ENCODE measurements at places on chromosomes 1 and 21. TPM values are rescaled to one million over a fixed set of nuclear protein-coding genes. Genes with fewer than 3 reads are reported as not detected.

The ABCG1 gene
- 22.2 TPM for total RNA-seq

The C1orf94 gene
- not detected for total RNA-seq

The OR2T27 gene
- total RNA-seq, result not detected

The IGSF9 gene
- not detected for total RNA-seq

GRCh38 chr1:11062965-11063401, 3.2 kb upstream of the SRM start:
- peak; percentile 72 for DNase-seq

DNA sequence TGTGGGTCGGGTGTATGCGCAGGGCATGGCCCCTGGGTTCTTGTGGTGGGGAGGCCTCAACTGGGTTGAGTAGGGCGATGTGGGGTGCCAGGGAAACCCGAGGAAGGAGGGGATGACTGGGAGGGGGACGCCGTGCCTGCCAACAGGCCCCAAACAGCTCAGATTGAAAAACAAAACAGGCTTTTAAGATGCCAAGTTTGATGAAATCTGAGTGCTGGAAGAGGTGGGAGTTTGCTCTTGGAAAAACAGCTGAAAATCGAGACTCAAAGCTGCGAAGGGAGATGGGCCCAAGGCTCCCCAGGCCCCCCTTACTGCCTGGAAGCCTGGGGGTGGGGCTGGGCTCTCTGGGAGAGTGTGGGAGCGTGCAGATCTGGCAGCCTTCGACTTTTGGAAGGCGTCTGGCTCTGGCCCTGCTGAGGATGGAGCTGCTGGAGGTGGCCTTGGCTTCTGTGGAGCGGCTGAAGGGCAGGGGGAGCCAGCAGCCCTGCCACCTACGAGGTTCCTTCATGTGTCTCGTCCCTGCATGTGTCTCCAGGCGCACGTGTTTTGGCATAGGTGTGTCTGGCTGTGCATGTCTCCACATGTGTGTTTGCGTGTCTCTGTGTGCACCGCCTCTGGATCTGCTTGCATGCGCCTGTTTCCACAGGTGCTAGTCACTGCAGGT, 33.3 kb downstream of the PTPRF start:
- DNase-seq, result no peak

DNA sequence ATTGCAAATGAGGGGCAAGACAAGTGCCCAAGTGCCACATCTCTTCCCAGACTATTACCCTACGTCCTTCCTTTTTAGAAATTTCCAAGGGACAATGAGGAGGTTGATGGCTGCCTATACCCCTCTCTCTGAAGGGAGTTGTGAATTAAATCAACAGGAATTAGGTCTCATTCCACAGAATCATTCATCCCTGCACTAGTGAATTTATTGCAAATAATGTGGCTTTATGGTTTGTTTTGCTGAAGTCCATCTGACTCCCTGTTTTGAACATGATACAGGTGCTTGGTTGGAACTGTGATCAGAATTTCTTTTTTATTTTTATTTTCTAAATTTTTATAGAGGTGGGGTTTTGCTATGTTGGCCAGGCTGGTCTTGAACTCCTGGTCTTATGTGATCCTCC, 34.3 kb upstream of the THEM4 start:
- no peak for DNase-seq

DNA sequence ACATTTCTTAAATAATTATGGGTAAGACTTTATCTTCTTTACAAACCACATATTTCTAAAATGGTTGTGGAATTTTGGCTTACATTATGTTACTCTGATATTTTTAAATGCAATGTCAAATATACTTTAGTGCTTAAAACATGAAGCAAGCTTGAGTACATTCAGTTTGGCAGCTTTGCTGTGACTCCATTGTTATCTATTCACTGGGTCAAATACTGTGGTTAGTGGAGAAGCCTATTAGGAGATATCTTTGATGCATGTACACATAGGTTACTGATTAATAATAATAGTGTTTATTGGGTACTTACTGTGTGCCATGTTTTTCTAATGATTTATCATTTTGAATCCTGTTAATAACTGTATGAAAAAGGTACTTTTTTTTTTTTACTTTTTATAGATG, 520.4 kb upstream of the B3GALT2 start:
- DNase-seq, result no peak
